Stimulated activated CD8-positive, alpha-beta memory T cell treated with anti-CD3 and anti-CD28 coated beads, Interleukin-4, amount 100 ng/mL, for 48 hours (primary cell): ENCODE measurements at places on chromosomes 6 and 20.

DNA sequence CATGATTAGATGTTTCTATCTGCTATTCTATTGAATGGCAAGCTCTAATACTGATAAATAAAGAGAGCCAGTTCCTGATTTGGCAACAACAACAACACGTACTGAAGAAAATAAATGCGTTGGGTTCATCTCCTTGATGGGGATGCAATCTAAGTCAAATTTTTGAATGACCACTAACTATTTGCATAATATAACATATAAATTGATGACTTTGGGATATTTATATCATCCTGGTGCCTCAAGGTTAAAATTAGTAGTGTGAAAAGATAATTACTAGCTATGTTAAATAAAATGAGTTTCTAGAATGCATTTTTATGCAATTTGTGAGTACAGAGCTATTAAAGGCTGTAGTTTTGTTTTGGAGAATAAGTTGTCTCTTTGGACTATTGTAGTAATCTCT is 896.4 kb downstream of the KIF16B start:
- no peak for DNase-seq

DNA sequence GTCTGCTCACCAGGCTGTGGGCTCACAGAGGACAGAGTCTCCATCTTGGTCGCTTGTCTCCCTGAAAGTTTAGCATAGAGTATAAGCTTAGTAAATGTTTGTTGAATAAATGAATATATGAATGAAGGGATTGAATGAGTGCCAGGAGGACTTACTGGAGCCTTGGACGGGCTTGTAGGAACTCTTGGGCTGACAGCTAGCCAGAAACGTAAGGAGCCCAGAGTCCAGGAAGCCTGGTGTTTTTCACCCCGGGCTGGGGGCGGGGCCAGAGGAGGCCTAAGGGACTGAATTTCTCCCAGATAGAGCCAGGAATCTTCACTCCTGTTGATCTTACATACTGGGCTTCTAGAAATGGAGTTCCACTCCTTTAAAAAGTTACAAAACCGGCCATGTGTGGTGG is 68.5 kb upstream of the SRSF6 start:
- DNase-seq: no peak

GRCh38 chr6:157323966-157324300 is 614 bp upstream of the TMEM242 start:
- DNase-seq: peak; percentile 61

DNA sequence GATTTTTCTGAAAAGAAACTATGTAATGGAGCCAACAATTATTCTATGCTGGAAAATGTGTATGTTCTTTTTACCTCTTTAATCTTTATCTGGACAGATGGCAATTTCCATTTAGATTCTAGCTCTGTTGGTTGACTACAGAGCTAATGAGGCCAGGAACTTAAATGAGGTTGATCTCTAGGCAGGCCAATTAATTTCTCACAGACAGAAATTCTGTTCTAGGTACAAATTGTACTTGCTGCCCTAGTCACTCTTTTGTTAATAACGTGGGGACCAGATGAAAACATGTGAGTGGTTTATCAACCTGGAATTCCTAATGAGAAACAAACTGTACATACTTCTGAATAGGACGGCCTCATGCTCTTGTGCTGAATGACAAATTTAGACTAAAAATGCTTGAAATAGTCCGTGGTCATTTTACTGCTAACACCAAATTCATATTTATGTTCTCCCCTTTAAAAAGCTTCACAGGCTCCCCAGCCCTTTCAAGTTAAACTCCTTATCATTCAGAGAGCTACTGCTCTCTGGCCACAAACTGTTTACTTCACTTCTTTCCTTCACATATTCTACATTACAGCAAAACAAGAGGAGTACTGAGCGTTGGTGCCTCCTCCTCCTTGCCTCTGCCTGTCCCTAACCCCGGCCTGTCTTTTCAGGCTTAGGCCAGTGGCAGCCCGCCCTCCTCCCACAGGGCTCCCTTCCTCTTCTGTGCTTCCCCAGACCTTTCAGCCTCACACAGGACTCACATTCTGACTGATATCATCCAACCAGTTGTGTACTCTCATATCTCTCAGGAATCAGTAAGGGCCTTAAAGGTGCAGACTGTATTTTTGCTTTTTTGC is 41.4 kb downstream of the DTNBP1 start:
- peak; percentile 42 for DNase-seq

- no peak for DNase-seq
Observed at GRCh38 chr6:149965194-149966020, 1.7 kb downstream of the ULBP1 start.

- DNase-seq: no peak
Observed at GRCh38 chr6:14671261-14671681, 553.7 kb downstream of the CD83 start.

- DNase-seq: no peak
Observed at GRCh38 chr6:92714346-92714745, 705.0 kb downstream of the EPHA7 start.

DNA sequence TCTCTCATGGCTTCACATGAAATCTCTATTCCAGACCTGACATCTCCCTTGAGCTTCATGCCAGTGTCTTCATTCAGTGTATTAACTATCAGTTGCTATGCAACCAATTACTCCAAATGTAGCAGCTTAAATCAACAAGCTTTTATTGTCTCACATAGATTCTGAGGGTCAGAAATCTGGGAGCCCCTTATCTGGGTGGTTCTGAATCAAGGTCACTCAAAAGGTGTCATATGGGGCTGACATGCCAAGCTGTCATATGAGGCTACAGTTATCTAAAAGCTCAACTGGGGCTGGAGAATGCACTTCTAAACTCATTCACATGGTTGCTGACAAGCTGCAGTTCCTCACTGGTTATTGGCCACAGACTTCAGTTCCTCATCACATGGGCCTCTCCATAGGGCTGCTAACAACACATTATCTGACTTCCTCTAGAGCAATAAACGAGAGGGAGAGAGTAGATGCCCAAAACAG is 7.3 kb upstream of the CGA start:
- DNase-seq: no peak

DNA sequence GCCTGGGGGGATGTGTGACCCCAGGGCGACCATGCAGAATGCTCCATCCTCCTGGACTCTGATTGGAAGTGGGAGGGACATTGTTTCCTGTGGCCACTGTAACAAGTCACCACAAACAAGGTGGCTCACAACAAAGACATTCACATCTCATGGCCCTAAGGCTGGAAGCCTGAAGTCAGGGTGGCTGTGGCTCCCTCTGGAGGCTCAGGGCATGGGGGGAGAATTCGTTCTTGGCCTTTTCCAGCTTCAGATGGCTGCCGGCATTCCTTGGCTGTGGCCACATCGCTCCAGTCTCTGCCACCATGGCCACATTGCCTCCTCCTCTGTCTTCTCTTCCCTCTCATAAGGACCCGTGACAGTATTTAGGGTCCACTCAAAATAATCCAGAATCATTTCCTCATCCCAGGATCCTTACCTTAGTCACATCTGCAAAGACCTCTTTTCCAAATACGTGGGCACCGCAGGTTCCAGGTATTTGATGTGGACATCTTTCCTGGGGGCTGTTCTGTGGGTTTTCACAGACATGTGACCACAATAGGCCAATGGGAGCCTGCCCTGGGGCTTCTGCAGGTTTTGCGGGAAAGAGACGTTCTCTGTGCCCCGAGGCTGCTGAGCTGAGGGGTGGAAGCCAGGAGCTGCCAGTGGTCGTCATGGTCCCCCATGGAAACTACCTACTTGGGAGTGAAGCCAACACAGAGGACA is 249.3 kb downstream of the PREX1 start:
- DNase-seq: no peak

DNA sequence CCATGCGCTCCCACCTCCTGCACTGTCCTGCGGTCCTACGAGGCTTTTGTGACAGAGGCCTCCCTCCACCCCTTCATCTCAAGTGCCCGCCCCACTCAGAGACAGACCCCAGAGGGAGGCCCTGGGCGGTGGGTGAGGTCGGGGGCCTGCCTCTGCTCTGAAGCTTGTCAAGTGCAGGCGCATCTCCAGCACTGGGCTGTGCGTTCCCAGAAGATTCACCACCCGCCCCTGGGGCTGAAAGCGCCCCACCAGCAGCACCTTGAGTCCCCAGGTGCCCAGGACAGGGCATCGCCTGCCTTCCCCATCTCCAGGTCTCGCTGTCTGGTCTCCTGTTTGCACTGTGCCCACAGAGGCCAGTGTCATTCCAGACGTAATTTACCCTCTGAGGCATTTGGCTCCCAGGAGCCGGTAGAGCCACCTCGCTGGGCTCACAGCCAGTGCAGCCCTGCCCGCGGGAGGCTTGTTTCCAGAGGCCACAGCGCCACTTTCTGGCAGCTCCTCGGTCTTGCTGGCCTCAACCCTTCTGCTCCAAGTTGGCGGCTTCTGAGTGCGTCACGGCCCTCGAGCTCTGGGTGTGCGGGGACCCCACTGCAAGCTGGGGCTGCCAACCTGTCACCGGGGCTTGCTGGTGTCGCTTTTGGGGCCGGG is 191.1 kb downstream of the TAF4 start:
- no peak for DNase-seq

GRCh38 chr6:46042355-46042999 is 26.8 kb upstream of the CLIC5 start:
- no peak for DNase-seq

- peak; percentile 4 for DNase-seq
Observed at GRCh38 chr6:166304106-166304505, 4.1 kb downstream of the PRR18 start.

DNA sequence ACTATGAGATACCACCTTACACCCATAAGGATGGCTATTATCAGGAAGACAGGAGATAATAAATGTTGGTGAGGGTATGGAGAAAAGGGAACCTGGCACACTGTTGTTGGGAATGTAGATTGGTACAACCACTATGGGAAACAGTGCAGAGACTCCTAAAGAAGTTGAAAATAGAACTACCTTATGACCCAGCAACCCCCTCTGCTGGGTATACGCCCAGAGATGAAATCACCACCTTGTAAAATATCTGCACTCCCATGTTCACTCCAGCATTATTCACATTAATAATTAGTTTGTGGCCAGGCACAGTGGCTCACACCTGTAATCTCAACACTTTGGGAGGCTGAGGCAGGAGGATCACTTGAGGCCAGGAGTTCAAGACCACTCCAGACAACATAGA is 26.8 kb downstream of the ZBTB9 start:
- no peak for DNase-seq

GRCh38 chr6:42436825-42437224 is 14.9 kb downstream of the TRERF1 start:
- no peak for DNase-seq

DNA sequence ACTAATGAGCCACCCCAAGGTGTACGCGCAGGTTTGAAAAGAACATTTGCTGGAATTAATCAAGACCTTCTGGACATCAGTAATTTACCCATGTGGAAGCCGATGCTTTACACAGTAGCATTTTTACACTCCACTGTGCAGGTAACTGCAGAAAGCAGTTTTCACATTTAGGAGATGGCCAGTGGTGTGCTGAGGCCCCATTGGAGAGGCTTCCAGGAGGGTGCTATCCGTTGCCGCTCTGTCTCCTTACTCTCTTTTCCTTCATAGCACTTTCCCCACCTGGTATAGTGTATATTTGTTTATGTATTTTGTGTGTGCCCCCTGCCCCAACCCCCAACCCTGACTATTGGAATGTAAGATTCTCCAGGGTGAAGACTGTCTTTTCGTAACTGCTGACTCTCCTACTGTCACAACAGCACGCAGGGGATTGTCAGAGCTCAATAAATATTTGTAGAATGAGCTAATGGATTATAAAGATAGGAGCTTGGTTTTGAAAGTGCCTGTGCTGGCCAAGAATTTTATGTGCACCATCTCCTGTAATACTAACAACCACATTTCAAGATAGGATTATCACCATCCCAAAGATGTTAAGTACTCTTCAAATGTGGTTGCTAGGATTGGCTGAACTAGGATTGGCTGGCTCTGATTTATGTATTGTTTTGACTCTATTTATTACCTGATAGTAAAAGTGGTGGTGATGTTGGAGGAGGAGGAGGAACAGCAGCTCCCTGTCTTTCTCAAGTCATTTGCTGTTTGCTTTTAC is 74.0 kb upstream of the GLP1R start:
- DNase-seq: no peak

DNA sequence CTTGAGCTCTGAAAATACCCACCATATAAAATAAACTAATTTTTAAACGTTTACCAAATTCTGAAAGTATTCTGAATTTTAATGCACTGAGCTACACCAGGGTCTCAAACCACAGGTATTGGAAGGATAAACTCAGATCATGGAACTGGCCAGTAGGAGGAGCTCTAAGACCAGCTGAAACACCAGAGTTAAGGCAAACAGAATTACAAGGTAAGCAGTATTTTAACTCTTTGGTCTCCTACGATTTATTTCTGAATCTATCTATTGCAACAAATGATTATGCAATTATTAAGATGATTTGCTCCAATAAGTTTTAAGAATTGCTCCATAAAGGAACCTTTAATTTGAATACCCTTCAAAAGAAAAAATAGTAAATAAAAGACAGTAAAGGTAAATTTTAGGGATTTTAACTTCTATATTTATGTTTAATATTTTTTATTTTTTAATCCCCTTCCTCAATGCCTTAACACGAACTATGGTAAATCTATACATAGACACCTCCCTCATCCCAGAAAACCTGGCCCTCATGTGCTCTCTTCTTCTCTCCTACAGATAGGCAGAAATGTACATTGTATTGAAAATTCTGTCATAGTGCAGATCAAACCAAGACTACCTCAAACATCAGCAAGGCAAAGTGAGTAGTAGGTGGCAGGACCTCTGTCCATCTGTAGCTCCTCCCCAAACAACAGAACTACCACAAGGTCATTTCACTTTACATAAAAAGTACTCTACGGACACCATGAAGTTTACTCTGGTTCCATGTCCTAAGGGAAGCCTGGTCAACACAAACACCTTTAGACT is 58.4 kb downstream of the SMLR1 start:
- peak; percentile 75 for DNase-seq

DNA sequence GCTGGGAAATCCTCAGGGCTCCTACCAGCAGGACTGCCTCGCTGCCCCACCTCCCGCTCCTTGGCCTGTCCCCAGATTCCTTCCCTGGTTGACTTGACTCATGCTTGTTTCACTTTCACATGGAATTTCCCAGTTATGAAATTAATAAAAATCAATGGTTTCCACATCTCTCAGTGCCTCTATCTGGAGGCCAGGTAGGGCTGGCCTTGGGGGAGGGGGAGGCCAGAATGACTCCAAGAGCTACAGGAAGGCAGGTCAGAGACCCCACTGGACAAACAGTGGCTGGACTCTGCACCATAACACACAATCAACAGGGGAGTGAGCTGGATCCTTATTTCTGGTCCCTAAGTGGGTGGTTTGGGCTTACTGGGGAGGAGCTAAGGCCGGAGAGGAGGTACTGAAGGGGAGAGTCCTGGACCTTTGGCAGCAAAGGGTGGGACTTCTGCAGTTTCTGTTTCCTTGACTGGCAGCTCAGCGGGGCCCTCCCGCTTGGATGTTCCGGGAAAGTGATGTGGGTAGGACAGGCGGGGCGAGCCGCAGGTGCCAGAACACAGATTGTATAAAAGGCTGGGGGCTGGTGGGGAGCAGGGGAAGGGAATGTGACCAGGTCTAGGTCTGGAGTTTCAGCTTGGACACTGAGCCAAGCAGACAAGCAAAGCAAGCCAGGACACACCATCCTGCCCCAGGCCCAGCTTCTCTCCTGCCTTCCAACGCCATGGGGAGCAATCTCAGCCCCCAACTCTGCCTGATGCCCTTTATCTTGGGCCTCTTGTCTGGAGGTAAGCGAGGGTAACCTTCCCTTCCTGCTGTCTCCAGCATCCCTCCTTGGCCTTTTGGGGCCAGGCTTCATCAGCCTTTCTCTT is at the start of gene CFB:
TSS of gene CFB (plus strand) at position 589 of the 863 bp plus-strand sequence. CDS start at position 716, 127 bp downstream.
- no peak for DNase-seq
